ENCODE measurements at places on chromosomes 5 and 9.

- DNase-seq, result no peak
Observed at GRCh38 chr5:52805615-52806014, 17.9 kb downstream of the ITGA1 start.

- peak; percentile 98 for DNase-seq
Observed at GRCh38 chr9:124202447-124202971, 55.2 kb upstream of the NEK6 start.

- DNase-seq, result peak; percentile 54
Observed at GRCh38 chr5:140391312-140391711, 10.3 kb upstream of the ANKHD1 start.

DNA sequence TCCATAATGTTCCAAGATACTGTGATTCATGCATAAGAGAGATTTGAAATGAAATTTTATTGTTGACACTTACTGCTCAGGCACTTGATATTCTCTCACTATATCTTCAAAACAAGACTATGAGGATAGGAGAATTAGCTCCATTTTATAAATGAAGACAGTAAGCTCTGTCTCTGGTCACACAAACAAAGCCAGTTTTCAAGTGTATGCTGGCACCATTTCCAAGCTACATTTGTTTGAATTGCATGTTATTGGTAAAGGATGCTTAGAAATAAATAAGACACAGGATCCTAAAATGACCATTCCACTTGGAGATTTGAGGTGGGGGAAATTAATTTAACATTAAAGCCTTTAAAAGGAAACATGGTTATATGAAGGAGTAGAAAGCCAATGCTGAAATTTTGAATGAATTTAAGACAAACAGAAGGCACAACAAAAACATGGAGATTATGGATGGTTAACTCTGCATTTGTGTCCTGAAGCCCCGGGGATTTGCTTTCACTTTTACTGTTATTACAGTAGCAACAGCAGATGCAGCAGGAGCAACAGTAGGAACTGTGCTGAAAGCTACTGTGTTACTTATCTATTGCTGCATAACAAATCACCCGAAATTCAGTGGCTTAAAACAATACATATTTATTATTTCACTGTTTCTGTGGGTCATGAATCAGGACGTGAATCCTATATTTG is 79.7 kb upstream of the ASTN2 start:
- no peak for DNase-seq

- no peak for DNase-seq
Observed at GRCh38 chr5:64865662-64866061, 96.9 kb downstream of the CWC27 start.

- DNase-seq, result no peak
Observed at GRCh38 chr5:153523831-153524230, 33.4 kb downstream of the GRIA1 start.
